ENCODE measurements at places on chromosomes 5 and 9. TPM values are rescaled to one million over a fixed set of nuclear protein-coding genes. Genes with fewer than 3 reads are reported as not detected.

The EDIL3 gene
- total RNA-seq, result 78.0 TPM

DNA sequence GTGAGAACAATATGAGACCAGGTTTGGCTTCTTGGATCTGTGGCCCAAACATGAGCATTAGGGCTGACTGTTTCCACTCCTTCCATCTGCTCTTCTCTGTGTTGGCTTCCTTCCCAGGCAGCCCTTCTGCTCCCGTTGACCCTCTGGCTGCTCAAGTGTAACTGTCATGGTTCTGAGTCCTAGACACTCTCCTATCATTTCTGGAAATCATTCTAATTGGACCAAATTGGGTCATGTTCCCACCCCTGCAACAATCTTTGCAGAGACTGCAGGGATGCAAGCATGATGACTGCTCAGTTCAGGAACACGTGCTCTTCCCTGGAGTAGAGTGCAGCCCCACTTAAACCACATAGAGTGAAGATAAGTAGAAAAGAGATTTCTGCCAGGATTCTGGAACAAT is 741.4 kb downstream of the TAF11L14 start:
- DNase-seq, result no peak

The DMGDH gene
- 1.2 TPM for total RNA-seq

DNA sequence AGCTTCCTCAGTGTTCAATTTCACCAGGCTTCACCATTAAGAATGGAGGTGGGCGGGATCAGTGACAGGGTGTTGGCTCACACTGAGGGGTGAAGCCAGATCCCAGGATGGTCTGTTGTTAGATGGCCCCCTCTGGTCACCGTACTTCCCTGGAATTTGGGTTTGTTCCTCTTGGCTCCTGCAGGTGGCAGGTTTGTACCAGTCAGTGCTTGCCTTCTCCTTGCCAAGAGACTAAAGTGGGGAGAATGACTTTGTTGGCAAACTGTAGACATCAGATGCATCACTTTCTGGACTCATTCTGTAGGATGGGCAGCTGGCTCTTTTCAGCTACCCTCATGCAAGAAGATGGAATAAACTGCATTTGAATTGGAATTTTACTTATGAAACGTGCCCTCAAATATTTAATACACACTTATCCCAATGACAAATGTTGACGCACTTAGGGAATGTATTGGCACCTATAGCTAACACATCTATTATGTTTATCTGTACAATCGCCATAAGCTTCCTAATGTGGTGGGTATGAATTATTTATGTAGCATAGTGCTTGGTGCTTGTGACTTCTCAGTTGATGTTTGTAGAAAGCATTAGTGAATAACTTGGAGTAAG is 31.4 kb upstream of the ANKRD55 start:
- DNase-seq, result no peak

The TAS2R1 gene
- total RNA-seq, result 0.62 TPM

GRCh38 chr5:144202072-144202471 is 31.4 kb downstream of the KCTD16 start:
- no peak for DNase-seq

DNA sequence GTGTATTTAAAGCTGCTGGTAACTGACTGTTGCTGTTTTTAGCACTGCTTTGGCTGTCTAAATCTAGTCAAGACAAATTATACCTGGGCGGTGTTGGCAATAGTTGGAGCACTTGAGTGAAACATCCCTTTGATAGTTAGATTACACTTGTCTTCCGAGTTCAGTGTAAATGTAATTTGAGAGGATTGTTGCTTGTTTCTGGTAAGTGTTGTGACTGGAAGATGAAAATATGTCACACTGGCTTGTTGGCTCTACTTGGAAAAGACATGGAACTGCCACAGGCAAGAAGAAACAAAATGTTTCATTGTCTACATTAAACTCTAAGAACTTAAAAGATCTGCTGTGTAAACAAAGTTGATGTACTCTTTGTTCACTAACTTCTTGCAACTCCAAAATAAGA is 49.2 kb upstream of the PTPRD start:
- no peak for DNase-seq

DNA sequence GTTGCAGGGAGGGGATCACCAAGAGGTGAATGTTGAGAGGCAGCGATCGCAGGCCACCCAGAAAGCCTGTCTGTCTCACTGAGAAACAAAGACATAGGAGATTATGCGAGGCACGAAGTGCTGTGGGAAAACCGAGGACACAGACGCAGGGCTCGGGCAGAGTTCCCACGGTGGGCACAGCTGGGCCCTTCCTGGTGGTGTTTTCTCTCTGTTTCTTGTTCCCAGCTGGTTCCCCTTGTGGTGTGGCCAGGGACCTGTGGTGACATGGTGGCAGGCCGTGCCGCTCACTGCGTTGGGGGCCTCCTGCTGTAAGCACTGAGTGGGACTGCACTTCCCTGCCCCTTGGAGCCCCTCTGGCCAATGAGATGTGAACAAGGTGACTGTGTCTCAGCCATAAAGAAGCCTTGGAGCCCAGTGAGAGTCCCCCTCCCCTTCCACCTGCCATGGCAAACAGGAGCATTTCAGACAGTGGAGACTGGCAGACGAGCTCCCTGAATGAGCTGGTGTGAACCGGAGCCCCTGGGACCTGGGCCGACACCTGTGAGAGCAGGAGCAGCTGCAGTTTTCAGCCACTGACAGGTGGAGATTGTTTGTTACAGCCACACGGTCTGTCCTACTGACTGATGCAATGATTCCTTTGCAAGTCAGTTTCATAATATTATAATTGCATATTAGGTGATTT is 13.2 kb upstream of the IRX4 start:
- DNase-seq, result no peak

DNA sequence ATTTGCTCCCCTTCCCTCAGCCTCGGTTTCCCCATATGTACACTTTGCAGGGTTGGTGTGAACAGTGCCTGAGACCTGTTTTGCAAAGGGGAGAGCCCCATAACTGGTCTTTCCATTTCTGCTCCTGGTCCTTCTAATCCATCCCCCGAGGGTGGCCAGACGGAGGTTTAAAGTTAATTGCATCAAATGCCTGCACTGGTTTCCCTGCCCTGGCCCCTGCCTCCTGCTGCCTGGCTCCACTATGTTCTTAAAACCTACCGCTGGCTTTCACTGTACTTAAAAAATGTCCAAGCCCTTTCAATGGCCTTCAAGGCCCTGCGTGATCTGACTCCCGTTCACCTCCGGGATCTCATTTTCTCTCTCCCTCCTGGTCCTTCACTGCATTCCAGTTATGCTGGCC is 183.0 kb downstream of the RGS3 start:
- DNase-seq, result no peak

- no peak for DNase-seq
Measured at GRCh38 chr5:36441280-36441679, 139.6 kb upstream of the RANBP3L start.
